ENCODE measurements at places on chromosomes 2 and 18.

DNA sequence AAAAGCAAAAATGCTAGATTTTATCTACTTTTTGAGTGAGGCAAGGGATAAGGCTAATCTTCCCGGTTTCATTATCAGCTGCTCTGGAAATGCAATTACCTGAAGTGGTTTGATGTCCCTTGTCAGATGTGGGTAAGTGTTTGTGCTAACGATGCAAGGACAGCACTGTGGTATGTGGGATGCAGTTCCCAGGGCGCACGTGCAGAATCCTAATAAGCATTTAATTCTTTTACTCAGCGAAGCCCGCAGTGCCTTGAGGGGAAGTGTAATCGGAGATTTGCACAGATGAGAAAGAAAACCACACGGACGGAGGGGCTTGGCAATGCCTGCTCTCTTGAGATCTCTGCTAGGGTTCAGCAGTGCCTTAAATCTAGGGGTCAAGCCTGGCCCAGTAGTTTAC, 108.5 kb upstream of the LYPD6 start:
- no peak for DNase-seq

GRCh38 chr18:35139517-35139916, 98.3 kb downstream of the MAPRE2 start:
- DNase-seq = no peak

GRCh38 chr2:240437551-240437860, 2.0 kb downstream of the GPC1 start:
- no peak for DNase-seq

GRCh38 chr2:183112577-183112976, 11.7 kb upstream of the NUP35 start:
- no peak for DNase-seq

- DNase-seq = no peak
Observed at GRCh38 chr2:28653892-28654662, 97.6 kb upstream of the PPP1CB start.

- DNase-seq = no peak
Observed at GRCh38 chr18:2654169-2654927, 1.2 kb upstream of the SMCHD1 start.

GRCh38 chr2:11123856-11124759, 31.2 kb upstream of the SLC66A3 start:
- DNase-seq = no peak

- no peak for DNase-seq
Observed at GRCh38 chr2:224354632-224355211, 47.2 kb downstream of the FAM124B start.

- DNase-seq = no peak
Observed at GRCh38 chr2:221204699-221205098, 367.4 kb downstream of the EPHA4 start.

DNA sequence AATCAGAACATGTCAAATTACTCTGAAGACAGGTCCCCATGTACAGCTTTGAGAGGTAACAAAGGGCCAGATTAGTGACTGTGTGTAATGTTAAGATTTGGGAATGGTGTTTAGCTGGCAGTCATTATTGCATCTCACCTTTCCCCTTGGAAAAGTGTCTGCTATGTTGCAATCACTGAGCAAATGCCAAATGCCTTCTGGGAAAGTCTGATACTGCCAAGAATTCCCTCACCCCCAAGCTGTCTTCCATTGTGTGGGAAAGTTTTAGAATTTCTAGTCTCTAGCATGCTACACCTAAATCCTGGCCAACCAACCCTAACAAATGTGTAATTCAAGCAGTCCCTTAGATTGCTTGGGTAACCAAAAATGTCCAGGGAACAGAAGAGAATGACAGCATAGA, 13.6 kb upstream of the PELI1 start:
- DNase-seq = no peak

DNA sequence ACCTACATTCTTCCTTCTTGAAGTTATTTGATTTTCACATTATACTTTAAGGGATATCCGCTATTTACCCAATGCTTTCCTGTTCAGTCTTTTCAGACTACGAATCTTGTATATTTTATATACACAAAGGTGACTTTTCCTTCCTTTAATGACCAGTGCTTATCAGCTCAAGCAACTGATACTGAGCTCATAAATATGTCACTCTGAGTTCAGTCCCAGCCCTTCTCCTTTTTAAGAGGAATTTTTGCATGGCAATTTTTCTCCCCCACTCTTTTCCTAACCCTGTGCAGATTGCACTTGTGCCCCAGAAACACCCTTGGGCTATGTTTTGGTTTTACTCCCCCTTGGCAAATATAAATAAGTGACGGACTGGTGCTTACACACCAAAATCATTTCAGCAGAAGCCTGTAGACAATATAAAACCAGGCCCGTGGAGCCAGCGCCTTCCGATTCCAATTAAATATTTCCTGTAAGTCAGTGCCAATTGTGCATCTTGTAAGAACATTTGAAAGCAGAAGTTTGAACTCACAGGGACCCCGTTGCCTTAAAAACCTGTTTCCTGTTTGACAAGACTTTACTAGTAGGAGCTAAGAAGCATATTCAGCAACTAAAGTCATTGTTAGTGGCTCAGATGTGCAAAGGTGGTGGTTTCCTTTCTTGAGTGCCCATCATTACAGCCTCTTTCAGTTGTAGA, 66.3 kb upstream of the GATA6 start:
- DNase-seq = peak; percentile 58

GRCh38 chr2:142840436-142840835, 37.0 kb upstream of the KYNU start:
- no peak for DNase-seq

DNA sequence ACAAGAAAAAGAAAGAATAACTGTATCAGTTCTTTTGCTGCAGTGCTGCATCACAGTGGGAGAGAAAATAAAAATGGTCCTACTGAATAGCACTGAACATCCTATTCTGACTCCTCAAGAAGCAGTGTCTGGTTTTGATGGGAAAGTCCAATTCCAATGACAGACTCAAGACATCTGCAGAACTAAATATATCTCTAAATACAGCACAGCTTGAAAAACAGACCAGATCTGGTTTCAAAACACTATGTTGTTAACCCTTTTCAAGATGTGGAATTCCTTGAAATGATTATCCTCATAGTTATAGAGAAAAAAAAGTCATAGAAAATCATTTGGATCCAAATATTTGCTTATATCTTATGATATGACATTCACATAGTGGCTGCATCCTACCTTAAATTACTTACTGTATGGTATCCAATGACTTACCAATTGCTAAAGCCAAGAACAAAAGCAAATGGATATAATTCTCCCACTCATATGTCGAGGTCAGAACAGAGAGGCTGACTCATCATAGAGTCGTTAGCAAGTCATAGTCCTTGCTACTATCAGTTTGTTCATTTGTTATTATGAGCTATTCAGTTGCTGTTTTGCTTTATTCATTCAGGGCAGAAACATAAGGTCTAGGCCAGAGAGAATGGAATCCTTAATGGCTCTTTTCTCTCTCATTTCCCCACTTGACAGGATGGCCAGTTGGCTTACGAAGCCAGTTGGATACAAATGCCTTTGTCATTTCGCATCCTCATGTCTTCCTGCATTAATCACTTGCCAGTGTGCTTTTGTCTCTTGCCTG, 62.5 kb upstream of the ACVR2A start:
- DNase-seq = no peak

GRCh38 chr2:109171444-109172334, 42.7 kb downstream of the SH3RF3 start:
- DNase-seq = peak; percentile 37

DNA sequence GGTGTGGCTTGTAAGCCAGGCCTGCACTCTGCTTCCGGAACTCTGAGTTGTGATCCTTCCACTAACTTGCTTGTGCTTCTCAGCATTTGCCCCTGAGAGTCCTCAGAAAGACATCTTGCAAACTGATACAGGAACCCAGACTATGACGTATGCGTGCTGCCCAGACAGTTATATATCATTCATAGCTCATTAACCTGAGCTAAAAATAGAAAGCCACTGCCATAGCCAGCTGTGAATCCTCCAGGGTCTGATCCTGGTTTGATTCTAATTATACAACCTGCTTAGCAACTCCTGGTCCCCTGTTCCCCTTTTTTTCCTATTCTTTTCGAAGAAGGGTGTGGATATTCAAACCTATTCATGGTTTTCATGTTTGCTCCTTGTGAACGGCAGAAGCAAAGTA, 63.7 kb downstream of the MARCHF4 start:
- peak; percentile 6 for DNase-seq

- no peak for DNase-seq
Observed at GRCh38 chr18:31683968-31684278, 458 bp downstream of the B4GALT6 start.

DNA sequence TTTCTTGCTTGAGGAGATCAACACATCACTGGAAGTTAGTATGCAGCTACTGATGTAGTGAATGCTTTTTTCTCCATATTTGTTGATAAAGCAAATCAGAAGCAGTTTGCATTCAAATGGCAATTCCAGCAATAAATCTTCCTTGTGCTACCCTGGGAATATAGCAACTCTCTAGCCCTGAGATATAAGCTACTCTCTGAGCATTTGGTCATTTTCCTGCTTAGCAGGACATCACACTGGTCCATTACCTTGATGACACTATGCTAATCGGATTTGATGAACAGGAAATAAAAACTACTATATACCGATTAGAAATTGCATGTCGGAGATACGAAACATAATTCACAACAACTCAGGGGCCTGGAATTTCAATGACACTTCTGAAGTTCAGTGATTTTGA, 152.7 kb downstream of the CBLN2 start:
- no peak for DNase-seq

DNA sequence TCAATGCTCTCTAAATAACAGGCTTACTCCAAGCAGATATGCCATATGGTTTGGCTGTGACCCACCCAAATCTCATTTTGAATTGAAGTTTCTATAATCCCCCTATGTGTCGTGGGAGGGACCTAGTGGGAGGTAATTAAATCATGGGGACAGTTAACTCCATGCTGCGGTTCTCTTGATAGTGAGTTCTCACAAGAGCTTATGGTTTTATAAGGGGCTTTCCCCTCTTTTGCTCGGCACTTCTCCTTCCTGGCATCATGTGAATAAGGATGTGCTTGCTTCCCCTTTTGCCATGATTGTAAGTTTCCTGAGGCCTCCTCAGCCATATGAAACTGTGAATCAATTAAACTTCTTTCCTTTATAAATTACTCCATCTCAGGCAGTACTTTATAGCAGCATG, 302.7 kb upstream of the ZC3H15 start:
- DNase-seq = no peak

DNA sequence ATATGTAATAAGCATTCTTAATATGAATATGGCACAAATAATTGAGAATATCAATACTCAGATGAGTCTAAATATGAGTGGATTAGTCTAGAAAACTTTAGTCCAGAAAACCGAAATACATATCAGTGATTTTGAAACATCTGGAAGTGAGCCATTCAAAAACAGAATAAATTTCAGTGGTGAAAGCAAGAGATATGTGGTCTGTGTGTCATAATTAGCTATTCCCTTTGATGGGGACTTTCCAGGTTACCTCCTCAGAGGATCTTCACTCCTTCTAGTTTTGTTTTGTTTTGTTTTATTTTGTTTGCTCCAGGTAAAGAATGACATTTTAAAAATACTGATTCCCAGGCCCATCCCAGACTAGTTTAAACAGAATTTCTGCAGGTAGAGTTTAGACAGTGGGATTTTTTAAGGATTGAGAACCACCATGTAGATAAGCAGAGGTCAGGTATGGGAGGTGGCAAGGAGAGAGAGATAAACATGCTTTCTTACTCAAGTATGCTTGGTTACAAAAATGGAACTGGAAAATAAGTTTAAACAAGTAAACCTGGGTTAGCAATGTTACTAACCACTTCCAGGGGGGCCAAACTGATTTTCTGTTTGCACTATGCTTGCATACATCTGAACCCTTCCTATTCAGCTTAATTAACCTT, 70.7 kb downstream of the NABP1 start:
- DNase-seq = no peak

GRCh38 chr2:59756150-59756549, 797.3 kb downstream of the BCL11A start:
- DNase-seq = no peak

DNA sequence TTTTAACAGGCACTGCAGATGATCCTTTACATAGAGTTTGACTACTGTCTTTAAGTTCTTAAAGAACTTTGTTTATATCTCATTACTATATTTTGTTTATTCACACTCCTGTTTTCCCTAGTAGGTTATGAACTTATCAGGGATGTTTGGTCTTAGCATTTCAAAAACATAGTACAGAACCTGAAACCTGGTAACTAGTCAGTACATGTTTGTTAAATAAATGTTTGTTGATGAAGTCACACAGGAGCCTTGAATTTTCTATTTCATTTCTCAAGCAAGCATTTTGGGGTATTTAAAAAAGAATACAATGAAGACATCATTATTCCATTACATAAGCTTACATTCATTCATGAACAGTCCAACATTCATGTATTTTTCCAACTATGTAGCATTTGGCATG, 280.3 kb upstream of the ZSWIM2 start:
- DNase-seq = no peak

GRCh38 chr18:59514203-59514602, 155.1 kb upstream of the LMAN1 start:
- DNase-seq = peak; percentile 67

DNA sequence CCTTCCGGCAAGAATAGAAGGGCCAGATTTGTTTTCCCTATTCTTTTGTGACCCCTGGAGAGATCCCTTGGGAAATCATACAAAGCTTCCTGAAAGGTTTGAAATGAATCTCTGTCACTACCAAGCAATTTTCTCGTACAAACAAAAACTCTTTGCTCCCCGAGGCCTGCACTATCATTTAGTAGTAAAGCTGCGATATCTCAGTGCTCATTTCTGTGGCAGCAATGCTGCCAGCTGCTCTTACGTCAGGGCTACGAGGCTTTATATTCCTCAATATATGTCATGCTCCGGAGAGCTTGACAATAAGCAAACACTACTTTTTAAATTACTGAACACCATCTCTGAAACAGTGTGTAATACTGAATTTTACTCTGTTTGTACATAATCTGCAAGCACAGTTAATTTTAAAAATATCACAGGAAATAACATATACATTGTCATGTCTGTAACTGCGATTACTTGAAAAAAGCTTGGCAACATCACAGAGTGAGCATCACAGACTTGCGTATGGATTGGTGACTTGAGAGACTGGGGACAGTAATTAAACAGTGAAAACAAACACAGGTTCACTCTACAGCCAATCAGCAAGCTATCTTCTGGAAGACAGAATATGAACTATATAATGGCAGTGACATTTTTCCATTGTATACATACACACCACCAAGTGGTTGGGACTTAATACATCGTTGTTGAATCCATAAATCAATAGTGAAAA, 403.3 kb upstream of the NETO1 start:
- no peak for DNase-seq

- DNase-seq = no peak
Observed at GRCh38 chr18:3898861-3899613, 449.1 kb downstream of the TGIF1 start.

DNA sequence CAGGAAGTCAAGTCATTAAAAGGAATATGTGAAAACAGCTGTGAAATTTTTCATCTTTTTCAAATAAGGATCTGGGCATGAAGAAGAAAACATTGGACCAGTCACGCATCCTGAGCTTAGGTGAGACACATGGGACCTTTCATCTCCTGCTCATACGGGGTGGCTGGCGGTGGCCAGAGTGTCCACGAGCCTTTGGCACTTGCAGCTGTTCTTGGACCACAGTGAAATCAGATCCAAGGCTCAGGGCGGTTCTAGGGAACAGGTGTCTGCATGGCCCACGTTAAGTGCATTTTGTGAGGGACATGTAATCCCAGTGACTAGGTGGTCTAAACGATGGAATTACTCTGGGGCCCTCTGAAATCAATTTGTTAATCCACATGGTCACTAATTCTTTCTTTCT, 212.7 kb upstream of the COPS8 start:
- DNase-seq = no peak

GRCh38 chr2:29226808-29227207, 111.6 kb downstream of the CLIP4 start:
- no peak for DNase-seq

All from skin of body (tissue), 3 donors.